WERI-Rb-1 (cell line): ENCODE measurements at places on chromosomes 2 and 18.

- no peak for DNase-seq
Observed at GRCh38 chr2:9967053-9967775, 15.7 kb downstream of the GRHL1 start.

GRCh38 chr2:143177096-143177786, 48.0 kb downstream of the ARHGAP15 start:
- no peak for DNase-seq

- DNase-seq = no peak
Observed at GRCh38 chr2:233960203-233960602, 43.0 kb downstream of the TRPM8 start.

DNA sequence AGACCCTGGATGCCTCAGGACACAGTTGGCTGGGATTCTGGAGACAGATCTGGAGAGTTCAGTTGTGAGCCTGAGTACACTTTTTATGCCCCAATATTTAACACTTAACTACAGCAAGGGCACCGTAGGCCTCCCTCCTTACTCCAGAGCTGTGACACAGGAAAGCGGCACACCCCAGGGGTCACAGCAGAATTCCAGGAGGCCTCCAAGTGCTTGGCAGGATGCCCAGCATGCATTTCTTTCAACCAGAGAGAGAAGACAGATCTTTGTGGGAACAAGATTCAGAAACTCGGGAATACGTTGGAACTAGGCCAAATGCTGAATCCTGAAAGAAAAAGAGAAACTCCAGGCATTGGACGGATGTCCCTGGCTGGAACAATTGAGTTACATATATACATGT, 199.2 kb upstream of the NT5C1B start:
- DNase-seq = no peak

GRCh38 chr2:237455764-237456163, 31.3 kb upstream of the MLPH start:
- no peak for DNase-seq

DNA sequence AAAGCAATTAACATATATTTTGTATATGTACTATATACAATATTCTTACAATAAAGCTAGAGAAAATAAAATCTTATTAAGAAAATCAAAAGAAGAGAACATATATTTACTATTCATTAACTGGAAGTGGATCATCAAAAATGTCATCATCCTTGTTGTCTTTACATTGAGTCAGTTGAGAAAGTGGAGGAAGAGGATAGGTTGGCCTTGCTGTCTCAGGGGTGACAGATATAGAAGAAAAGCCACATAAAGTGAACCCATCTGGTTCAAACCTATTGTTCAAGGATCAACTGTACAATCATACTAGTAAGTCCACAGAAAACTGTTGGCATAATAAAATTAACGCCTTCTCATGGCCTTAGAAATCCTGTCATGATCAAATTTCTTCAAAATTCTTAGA, 26.6 kb downstream of the SESTD1 start:
- DNase-seq = no peak

- no peak for DNase-seq
Observed at GRCh38 chr2:224875841-224876240, 159.7 kb upstream of the CCDC195 start.

- no peak for DNase-seq
Observed at GRCh38 chr18:50460716-50461115, 85.9 kb downstream of the SKA1 start.

DNA sequence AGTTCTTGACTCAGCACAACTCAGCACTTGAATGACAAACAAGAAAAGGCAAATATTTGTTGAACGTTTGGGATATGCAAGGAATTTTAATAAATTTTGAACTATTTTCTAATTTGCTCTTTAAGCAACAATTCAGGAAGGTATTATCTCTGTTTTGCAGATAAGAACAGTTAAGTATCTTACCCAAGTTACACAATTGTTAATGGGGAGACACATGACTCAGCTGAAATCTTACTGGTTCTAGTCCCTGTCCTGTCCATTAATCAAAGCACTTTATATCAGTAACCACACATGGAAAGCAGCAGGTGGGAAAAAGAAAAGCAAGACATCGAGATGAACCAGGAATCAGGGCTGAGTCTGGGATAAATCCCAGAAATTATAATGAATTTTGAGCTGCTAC, 493.9 kb upstream of the PIK3C3 start:
- DNase-seq = no peak

- no peak for DNase-seq
Observed at GRCh38 chr18:28984731-28985130, 807.8 kb upstream of the CDH2 start.

DNA sequence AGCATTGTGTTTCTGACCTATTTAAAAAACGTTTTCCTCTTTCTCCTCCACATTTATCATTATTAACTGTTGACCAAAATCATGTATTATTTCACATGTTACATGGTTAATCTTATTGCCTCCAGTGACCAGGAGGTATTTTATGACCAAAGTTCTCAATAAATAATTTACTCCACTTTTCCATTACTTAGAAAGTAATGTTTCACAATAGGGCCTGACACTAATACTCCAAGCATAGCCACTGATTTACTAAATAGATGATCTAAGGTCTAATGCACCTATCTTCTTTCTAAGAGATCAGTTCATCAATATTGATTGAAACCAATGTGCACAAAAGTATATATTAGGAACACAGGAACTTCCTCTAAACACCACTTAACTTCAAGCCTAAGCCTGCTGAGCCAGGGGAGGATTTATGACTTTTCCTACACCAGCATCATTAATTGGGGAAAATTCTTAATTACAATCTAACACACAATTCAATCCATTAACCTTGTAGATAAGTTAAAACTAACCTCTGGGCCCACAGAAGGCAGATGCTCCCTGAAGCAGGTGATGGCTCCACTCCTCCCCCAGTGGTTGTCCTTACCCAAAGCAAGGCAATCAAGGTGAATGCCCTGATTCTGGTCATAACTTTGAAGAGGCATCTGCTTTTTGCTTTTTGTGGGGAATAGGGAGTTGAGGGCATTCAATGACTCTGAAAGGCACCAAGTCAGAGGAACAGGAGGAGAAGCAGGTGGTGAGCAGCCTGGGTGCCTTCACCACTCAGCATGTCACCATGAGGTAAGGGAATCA, 33.9 kb downstream of the RBMS1 start:
- DNase-seq = no peak

- DNase-seq = no peak
Observed at GRCh38 chr2:205170399-205170798, 511.9 kb upstream of the NRP2 start.

GRCh38 chr18:76422121-76422520, 72.9 kb downstream of the ZNF516 start:
- no peak for DNase-seq

- DNase-seq = peak; percentile 78
Observed at GRCh38 chr2:164737612-164738081, 104.0 kb downstream of the COBLL1 start.

DNA sequence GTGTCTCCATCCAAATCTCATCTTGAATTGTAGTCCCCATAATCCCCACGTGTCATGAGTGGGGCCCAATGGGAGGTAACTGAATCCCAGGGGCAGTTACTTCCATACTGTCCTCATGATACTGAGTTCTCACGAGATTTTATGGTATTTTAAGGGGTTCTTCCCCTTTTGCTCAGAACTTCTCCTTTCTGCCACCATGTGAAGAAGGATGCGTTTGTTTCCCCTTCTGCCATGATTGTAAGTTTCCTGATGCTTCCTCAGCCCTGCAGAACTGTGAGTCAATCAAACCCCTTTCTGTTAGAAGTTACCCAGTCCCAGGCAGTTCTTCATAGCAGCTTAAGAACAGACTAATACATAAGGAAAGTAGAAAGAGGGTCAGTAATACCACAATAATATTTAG, 480.4 kb downstream of the KCNJ3 start:
- no peak for DNase-seq

GRCh38 chr2:27211241-27211942, 449 bp upstream of the ATRAID start:
- peak; percentile 28 for DNase-seq

DNA sequence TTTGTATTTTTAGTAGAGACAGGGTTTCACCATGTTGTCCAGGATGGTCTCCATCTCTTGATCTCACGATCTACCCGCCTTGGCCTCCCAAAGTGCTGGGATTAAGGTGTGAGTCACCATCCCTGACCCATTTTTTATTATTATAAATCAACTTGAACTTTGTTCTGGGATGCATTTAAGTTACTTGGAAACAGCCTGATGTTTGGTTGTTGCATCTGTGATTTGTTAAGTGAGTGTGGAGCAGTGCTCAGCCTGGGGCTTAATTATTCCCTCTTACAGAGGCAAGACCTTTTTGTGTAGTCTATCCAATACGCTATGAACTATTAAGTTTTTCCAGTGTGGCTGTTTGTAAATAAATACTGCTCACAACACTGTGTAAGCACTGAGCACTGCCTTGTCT, 32.6 kb downstream of the MTA3 start:
- DNase-seq = no peak

- DNase-seq = no peak
Observed at GRCh38 chr18:9248661-9249060, 85.9 kb upstream of the TWSG1 start.

DNA sequence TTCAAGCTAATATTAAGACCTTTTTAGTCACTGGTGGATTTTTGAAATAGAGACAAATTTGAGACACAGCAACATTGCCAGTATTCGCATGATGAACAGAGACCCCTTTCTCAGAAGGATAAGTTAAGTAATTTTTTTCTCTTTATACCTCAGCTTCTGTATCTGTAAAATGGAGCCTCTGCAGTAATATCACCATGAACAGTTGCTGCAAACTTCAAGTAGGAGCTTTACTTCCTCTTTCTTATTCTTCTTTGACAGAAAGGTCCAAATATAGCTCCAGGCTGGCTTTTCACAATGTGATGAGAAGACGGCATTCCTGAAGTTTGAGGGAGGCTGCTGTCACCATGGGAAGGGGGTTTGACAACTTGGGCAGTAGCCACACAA, 158.7 kb downstream of the TDRD15 start:
- no peak for DNase-seq

GRCh38 chr2:63055226-63056106, 4.8 kb downstream of the OTX1 start:
- DNase-seq = peak; percentile 16

DNA sequence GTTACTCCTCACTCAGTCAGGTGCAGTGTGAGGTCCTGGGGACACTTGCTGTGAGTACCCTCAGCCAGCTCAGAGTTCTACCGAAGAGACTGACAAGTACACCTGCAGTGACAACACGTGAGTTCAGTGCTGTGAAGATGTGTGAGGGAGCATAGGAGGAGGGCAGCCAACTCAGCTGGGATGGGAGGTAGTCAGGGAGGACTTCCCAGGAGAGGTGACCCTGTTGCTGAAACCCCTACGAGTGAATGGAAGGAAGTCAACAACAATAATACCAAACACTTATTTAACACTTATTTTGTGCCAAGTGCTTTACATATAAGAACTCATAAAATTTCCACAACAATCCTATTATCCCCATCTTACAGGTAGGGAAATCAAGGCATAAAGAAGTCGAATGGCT, 10.2 kb downstream of the TMEM177 start:
- DNase-seq = no peak

DNA sequence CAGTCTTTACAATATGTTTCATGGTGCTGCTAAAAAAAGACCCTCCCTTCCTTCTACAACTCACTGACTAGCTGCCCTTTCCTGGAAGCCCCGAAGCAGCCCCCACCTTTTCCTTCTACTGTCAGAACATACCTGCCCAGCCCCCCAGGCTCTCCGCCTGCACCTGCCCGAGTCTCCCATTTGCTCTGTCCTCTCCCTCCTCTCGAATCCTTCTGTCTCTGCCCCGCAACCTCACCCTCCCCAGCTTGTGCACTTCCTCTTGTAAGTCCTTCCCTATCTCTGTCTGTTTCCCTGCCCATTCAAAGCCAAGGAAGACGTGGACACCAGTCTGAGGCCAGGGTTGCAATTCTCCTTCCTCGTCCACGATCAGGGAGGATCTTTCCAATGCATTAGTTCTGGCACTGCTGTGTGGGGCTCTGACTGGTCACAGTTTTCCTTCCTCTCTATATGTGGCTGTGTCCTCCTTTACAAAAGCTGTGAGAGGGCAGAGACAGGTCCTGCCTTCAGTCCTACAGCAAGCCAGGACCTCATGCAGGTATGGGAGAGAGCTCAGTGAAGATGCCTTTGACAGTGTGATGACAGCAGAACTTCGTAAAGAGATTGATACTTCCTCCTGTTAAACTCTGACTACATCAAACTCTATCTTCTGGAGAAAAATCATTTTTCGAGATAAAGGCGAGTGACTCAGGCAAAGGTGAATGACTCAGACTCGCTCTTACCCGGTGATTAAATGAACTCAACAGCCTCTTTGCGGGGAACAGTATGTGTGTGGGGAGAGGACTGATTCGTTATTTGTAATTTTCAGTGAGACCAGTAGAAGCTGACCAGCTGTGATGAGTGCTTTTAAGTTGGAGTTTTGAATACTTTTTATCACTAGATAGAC, 14.2 kb downstream of the TNFRSF11A start:
- no peak for DNase-seq

DNA sequence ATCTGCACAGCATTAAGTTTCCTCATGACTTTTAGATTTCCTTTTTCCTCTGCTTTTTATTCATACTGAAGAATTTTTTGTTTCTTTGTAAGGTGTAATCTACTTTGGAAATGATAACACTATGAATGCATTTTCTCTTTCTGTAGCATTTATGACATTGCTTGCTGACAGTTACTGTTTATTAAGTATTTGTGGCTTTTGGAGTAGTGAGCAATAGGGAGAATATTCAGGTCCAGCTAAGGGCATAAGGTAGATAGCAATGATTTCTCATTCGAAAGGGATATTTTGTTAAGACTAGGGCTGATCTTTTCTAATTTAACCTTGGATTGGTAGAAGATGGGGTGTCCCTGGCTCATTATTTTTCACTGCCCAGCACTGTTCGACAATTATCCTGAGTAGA, 80.3 kb downstream of the XRCC5 start:
- DNase-seq = no peak

DNA sequence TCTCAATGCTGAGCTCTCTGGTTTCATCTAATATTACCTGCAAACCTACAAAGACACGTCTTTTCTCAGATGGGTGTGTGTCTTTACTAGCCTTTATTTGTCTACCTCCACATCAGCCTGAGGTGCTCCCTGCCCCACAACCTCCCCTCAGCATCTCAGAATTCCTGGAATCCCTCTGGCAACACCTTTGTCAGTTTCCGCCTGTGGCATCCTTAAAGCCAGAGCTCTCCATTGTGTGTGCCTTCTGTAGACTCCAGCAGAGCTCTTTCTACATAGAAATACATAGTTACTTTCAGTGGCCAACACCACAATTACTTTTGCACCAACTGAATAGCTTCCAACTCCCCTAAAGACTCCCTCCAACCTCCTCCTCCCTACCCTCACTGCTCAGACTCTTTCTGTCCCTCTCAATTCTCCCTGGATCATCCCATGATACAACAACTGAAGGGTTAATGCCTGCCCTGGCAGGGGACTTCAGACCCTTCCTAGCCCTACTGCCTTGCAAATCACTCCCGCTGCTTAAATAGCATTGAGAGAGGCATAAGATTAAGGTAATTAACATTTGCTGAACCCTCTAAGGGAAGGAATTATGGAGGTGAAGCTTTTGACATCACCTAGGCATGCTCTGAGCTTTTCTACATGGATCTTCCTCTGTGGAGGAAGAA, 39.6 kb upstream of the RMDN2 start:
- no peak for DNase-seq
